ENCODE measurements at places on chromosomes 11 and 22.

GRCh38 chr22:50625131-50625567 is 2.8 kb downstream of the ARSA start:
- DNase-seq, result no peak

DNA sequence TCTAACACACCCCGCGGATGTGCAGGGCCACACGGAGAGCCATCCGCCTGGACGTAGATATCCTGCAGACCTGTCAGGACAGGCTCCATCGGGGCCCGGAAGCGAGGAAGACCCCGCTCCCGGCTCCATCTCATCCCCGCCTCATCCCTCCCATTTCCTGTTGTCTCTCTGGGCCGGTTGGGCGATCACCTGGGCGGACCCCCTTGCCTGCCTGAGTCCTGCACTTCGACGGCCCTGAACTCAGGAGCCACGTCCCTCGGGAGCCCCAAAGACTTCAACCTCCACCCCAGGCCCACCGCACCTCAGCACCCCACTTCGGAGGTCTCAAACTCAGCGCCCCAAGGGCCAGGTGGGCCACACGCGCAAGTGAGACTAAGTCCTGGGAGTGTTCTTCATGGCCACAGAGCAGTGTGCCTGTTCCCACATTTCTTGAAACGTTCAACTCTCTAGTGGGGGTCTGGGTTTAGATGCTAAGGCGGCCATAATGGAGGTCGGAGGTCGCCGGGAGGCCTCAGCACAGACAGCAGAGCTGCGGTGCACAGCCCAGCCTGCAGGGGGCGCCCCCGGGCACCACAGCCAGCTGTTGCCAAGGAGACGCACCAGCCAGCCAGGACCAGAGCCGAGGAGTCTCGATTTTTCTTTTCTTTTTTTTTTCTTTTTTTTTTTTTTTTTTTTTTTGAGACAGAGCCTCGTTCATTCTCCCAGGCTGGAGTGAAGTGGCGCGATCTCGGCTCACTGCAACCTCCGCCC is 26.0 kb upstream of the FADD start:
- peak; percentile 26 for DNase-seq

GRCh38 chr22:45709060-45709739 is 37.6 kb downstream of the ATXN10 start:
- DNase-seq, result no peak

- DNase-seq, result no peak
Measured at GRCh38 chr11:70448983-70449567, 50.7 kb downstream of the CTTN start.

DNA sequence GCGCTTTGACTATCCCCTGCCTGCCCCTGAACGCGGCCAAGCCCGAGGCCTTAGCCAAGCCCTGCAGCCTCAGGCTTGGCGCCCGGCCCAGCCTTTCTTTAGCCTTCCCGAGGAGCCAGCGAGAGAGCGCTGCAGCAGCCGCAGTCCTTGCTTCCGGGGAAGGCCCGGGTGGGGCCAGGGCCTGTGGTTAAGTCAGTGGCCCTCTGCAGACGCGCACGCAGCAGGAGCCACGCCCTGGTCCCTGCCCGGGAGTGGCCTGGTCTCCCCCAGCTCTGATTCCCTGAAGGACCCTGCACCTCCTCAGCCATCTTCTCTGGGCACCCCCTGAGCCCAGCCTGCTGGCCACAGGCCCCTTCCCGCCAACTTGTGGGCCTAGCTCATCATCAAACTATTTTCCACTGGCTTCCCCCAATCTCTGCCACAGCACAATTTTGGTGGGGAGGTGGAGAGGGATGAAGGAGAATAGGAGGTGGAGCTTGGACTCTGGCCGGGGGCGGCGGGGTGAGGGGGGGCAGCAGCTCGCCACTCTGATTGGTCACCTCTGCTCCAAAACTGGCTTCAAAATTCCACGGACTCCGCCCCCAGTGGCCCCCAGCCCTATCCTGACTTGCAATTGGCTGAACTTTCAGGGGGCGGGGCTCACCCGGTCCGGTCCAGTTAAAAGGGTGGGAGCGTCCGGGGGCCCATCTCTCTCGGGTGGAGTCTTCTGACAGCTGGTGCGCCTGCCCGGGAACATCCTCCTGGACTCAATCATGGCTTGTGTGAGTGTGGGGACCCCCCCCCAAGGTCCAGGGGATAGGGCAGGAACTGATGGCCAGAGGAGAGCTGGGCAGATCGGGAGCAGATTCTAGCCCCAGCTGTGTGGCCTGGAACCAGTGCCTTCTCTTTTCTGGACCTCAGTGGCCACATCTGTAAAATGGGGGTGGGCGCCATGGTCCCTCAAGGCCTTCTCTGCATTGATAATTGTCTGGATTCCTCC is at the start of gene LGALS1:
TSS of gene LGALS1 (plus strand) at position 686 of the 979 bp plus-strand sequence. CDS start at position 753, 67 bp downstream.
- DNase-seq, result peak; percentile 84

- no peak for DNase-seq
Measured at GRCh38 chr11:2807025-2807681, 78.4 kb downstream of the CDKN1C start.

- peak; percentile 72 for DNase-seq
Measured at GRCh38 chr22:35352214-35353111, 28.4 kb upstream of the HMOX1 start.
